ENCODE measurements at places on chromosomes 4 and X. TPM values are rescaled to one million over a fixed set of nuclear protein-coding genes. Genes with fewer than 3 reads are reported as not detected.

Gene NAP1L5
- 17.8 TPM for polyA plus RNA-seq

Gene SH3D19
- polyA plus RNA-seq: 32.1 TPM

Gene FGF13
- polyA plus RNA-seq: 14.2 TPM

Gene CSAG1
- polyA plus RNA-seq: not detected

Gene MAGEA12
- polyA plus RNA-seq: not detected

Gene FAM13A
- 32.7 TPM for polyA plus RNA-seq

Gene FNIP2
- 52.9 TPM for polyA plus RNA-seq

Gene AFP
- polyA plus RNA-seq: 978 TPM

Gene GLUD2
- polyA plus RNA-seq: 4.0 TPM

Gene PRR27
- not detected for polyA plus RNA-seq

Gene TLR6
- polyA plus RNA-seq: 0.72 TPM

All from left renal pelvis (tissue), 4 donors.